ENCODE measurements at places on chromosomes 7 and 10.

GRCh38 chr7:39493934-39494333, 72.3 kb upstream of the YAE1 start:
- DNase-seq: no peak

DNA sequence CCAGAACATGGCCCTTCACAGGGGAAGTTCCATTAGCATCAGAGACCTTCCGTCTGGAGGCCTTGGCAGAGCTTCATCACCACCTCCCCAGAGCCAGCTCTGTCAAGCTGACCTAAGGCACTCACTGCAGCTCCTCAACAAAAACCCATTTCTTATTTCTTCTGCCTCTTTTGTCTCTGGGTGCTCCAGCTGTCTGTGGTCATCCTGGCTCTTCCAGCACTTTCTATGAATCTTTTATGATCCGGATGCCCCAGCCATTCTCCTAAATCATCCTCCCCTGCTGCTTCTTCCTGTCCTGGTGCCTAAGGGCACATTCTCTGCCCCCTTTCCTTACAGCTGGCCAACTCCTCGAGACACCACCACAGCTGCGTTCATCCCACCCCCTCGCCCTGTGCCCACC, 171.7 kb upstream of the INSYN2A start:
- no peak for DNase-seq

DNA sequence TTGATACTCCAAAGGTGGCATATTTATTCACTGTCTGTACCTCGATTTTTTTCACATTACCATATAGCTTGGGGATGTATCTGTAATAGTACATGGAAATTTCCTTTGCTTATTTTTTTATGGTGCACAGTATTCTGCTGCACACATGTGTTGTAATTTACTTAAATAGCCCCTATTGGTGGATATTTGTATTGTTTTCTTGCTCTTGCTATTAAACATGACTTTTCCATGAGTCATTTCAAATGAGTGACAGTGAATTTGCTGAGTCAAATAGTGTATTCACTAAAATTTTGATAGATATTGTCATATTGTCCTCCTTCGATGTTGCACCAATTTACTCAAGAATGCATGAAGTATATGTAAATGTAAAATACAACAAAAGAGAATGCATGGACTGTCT, 122.7 kb upstream of the STEAP4 start:
- DNase-seq: no peak

GRCh38 chr10:103951942-103952341, 15.0 kb upstream of the SLK start:
- no peak for DNase-seq

- no peak for DNase-seq
Measured at GRCh38 chr7:81811956-81812865, 42.4 kb upstream of the HGF start.

GRCh38 chr7:124655990-124656389, 109.6 kb downstream of the GPR37 start:
- no peak for DNase-seq

GRCh38 chr7:135733603-135734342, 5.8 kb upstream of the SLC13A4 start:
- no peak for DNase-seq

GRCh38 chr7:139687980-139688632, 89.7 kb downstream of the HIPK2 start:
- DNase-seq: no peak

- no peak for DNase-seq
Measured at GRCh38 chr7:95427166-95427565, 7.7 kb downstream of the PON2 start.

DNA sequence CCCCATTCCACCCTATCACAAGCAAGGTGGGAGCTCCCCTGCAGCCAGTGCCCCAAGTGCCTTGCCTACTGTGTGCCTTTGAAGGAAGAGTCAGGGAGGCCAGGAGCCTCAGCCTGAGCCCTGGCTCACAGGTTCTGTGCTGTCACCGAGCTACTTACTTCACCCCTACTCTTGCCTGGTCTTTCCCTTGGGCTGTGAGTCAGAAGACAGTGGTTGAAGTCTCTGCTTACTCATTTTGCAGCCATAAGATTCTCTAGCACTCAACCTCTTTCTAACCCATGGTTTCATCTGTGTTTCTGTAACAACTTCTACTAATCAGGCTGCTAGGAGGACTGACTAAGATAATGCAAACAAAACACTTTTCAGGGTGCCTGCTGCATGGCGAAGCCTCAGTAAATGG, 114.5 kb downstream of the PLCE1 start:
- DNase-seq: no peak

DNA sequence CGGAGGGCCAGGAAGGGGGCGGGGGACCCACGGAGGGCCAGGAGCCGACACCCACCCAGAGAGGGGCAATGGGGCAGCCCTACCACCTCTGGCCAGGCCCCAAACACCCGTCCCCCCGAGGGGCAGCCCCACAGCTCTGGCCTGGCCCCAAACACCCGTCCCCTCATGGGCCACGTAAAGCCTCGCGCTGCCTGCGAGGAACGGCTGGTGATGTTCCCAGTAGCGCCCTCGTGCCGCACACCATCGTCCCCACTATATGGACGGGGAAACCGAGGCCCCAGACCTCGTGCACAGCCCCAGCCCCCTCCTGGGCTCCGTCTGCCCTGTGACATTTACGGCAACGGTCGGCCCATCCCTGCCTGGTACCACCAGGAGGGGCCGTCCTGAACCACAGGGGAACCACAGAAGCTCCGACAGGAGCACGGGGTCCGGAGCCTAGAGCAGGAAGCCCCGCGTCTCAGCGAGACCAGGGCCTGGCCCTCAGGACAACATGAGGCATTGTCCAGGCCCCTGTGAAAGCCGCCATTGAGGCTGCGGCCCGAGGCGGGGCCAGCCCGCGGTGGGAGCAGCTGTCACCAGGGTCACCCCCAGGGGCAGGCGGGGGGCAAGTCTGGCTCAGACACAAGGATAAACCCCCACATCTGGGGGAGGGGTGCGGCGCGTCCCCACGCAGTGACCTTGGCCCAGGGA, 35.6 kb downstream of the GET4 start:
- no peak for DNase-seq

- no peak for DNase-seq
Measured at GRCh38 chr10:114905450-114905849, 32.5 kb upstream of the TRUB1 start.

DNA sequence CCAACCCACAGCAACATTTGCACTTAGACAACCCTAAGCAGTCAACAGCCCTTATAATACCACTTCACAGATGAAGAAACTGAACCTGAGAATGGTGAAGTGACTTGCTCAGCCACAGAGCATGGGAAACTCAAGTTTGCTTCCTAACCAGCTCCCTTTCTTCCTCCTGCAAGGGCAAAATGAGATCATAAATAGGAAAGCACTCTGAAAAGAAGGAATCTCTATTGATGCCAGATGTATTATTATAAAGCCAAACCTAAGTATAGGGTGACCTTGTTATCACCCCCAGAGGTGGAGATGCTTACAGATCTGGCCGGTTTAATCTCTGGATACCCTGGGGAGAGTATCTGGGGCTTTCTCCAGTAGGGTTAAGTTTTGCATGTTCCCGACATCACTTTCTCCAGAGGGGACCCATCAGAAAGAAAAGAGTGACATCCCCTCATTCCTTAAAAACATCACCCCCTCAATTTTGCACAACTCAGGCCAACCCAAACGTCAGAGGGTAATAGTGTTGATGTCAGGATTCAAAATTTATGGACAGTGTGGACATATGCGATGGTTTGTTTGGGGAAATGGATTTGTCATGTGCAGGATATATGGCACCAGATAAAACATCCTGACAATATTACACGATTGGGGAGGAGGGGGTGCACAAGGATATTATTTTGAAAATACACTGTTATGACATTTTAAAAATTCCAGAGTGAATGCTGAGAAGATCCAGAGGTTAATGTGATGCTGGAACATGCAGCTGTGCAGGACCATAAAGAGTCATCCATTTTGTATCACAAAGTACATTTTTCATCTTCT, 24.0 kb upstream of the XPNPEP1 start:
- DNase-seq: no peak

- DNase-seq: no peak
Measured at GRCh38 chr7:106600569-106601373, 60.2 kb downstream of the CCDC71L start.

GRCh38 chr10:97150013-97150595, 35.7 kb downstream of the SLIT1 start:
- no peak for DNase-seq
